NCI-H1105 (cell line): ENCODE measurements at places on chromosomes 1 and 21.

GRCh38 chr1:42171679-42172266 is 7.2 kb upstream of the GUCA2A start:
- no peak for DNase-seq

GRCh38 chr1:227549892-227550291 is 13.5 kb upstream of the ZNF678 start:
- no peak for DNase-seq

- no peak for DNase-seq
Observed at GRCh38 chr1:168235937-168236336, 10.1 kb downstream of the SFT2D2 start.

DNA sequence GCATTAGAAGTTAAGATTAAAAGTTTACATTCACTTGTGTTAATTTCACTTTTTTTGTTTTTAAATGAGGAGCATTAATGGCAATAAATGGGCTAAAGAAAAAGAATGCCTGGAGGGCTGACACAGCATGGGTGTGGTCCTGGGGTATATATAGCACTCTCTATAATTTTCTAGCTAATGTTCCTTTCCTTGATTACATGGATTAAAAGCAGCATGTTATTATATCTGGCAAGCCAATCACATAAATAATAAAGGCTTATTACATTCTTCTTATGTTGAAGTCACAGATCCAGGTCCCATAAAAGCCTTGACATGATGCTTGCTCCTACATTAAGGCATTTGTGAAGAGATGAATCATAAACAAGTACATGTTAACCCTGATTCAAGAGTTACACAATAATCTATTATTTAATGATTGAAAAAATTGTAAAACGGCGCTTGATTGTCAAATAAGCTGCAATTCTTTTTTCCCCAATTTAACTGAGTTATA is 91.4 kb downstream of the LYPLAL1 start:
- DNase-seq: no peak

- DNase-seq: no peak
Observed at GRCh38 chr1:31576201-31576669, at the start of gene TINAGL1. TINAGL1 (plus strand) TSS chr1:31576515; CDS start chr1:31577149, 634 bp downstream.

GRCh38 chr1:20508411-20508771 is 440 bp upstream of the MUL1 start:
- no peak for DNase-seq

DNA sequence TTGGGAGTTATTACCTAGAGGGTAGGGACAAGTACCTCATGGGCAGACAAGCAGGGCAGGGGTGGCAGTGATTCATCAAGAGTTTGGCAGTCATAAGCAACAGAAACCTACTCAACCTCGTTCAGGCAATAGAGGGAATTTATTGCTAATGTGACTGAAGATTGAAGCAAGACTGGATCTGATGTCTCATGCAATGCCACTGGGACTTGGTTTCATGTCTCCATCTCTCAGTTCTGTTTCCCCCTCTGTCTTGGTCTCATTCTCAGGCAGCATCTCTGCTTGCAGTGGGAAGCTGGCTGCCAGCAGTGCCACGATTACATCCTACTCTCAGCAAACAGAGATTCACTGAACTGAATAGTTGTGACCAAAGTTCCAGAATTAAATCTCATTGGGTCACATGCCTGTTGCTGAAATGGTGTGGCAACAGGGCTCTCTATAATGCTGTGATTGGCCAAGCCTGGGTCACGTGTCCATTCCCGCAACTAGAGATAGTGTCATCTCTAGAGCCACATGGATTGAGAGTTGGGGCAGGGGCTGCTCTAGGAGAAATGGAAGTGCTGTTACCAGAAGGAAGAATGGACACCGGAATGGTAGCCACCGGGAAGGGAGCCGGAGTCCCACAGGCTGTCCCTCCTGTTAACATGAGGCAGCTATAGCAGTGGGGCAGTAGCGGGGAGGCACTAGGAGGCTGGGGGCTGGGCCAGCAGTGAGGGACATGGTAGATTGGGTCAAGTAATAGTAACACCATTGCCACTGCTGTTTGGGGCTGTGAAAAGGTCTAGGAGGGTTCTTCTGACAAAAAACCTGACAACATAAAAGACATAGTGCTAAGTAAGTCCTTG is 3.9 kb upstream of the CDC42 start:
- DNase-seq: no peak
